DMS153 (cell line): ENCODE measurements at places on chromosomes 12 and 14.

- no peak for DNase-seq
Observed at GRCh38 chr12:127911291-127911690, 355.7 kb upstream of the TMEM132C start.

DNA sequence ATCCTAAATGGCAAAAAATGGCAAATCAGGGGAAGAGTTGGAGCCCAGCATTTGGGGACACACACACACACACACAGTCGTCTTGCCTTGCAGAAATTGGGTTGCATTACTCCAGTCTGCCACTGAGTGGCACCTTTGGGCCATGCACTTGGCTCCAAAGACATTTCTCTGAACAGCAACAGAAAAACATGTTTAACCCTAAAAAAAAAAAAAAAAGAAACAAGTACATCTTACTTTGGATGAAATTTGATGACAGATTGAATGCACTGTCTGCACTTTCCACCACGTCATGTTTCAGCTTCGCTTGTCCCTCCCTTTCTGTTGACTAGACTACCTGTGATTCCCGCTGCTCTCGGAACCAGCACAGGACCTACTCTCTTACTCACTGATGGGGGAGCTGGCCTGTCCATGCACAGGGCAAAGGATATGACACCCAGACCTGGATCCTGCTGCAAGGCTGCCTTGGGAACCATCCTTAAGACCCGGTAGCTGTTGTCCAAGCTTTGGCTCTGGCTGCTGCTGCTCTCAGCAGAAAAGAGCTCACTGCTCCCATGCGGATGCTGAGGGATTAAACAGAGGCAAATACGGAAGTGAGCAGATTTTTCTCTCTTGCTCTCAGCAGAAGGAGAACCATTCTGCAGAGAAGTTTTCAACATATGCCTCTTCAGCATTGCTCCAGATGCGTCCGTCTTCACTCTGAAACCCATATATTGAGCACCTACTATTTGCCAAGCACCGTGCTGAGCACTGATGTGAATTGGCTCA, 376.8 kb downstream of the DPF3 start:
- DNase-seq = peak; percentile 4

DNA sequence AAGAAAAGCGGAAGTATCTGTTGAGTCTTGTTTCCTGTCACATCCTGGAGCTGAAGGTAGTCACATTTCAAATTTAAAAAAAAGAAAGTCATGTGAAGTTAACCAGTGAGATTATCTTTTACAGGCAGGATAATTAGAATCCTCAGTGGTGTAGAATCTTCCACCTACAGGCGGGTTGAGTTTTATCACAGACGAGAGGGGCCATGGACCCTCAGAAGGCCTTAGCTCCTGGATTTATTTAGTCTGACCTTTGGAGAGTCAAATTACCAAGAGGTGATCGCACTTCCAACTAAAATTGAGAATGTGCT, 13.0 kb upstream of the GNG2 start:
- no peak for DNase-seq

DNA sequence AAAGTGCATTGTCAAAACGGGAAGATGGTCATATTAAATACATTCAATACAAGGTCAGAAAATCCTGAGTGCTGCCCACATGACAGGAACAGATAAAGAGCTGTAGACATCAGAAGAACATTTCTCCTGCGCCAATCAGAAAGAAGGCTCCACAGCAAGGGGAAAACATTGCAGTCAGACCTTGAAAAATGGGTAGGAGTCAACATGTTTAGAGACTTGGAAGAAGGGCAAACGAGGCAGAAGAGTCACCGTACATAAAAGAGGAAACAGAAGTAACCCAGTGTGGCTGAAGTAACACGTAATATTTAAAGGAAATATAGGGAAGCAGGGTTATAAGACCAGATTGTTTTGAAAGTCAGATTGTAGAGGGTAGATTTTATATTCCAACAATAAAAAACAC, 11.9 kb downstream of the SPPL3 start:
- no peak for DNase-seq

- no peak for DNase-seq
Observed at GRCh38 chr12:92078167-92079053, 67.2 kb downstream of the BTG1 start.

DNA sequence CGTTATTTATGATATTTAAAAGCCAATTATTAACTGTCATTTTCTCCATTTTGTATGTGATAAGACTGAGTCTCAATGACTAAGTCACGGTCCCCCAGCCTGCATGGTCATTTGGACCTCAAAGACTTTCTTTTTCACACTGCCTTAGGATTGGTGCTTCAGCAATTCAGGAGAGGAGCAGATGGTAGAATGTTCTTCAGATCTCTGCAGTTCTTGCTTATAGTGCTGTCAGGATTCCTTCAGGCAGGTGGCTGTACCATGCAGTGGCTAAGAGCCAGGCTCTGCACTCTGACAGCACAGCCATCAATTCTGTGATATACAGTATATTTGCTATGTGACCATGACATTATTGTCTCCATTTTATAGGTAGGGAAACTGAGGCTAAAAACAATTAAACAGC, 18.7 kb downstream of the SSPN start:
- DNase-seq = no peak

DNA sequence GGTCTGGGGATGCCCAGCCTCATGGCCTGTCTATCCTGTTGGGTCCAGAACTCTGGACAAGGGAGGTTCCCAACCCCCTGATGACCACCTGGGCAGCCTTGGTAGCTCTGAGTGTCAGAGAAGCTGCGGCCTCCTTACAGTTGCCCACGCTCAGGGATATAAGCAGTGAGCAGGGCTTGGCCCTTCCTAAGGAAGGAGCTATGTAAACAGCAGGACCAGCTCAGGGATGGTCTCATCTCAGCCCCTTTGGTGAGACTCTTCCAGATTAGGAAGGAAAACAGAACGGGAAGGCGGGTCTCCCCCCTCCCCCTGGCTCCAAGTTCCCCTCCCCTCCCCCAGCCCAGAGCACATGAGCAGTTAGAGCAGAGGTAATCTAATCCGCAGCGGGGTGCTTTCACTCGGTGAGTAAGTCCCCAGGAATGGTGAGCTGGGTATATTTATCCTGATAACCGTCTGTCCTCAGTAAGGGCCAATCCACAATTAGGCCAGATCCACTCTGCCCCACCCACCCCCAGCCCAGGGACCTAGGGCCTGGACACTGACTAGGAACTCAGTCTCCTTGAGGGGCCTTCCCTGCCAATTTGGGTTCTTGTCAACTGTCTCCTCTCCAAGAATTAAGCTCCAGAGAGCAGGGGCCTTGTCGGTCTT, 29.5 kb upstream of the RPLP0 start:
- DNase-seq = no peak

DNA sequence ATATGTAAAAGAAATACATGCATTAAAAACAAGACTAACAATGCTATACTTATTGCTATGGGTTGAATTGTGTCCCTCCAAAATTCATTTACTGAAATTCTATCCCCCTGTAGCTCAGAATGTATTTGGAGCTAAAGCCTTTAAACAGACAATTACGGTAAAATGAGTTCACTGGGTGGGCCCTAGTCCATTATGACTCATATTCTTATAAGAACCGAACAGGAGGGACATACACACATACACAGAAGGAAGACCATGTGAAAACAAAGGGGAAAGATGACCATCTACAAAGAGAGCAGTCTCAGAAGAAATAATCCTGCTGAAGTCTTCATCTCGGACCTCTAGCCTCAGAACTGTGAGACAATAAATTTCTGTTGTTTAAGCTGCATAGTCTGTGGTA, 77.1 kb upstream of the ANKS1B start:
- DNase-seq = no peak

- no peak for DNase-seq
Observed at GRCh38 chr12:104953323-104953722, 4.8 kb downstream of the SLC41A2 start.

DNA sequence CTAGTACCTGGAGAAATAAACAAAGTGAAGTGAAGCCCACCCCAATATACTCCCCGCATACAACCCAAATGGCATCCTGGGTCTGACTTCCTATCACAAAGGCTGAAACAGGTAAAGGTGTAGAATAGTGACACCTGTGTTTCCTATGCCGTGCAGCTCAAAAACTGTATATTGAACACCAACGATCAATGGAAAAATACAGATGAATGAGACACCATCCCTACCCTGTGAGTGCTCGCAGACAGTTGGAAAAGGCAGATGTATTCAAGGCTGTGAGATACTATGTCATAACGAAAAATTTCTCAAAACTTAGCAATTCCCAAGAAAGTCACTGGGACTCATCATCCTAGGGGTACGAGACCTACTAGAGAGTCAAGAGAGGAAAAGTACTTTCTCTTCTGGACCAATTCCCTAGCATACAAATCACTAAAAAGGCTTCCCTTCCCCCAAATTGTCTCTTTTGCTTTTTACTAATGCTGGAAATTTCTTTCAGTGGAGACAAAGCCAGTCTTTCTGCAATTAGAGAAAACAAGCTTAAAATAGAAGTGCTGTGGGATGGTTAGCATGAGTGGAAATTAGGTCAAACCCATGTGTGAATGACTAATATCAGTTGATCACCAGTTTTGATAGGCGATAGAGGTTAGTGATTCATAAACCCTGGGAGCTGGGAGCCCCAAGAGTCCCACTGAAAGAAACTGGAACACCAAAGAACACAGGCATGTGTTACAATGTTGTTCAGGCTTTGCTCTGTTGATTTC, 249.7 kb downstream of the SPTSSA start:
- no peak for DNase-seq

DNA sequence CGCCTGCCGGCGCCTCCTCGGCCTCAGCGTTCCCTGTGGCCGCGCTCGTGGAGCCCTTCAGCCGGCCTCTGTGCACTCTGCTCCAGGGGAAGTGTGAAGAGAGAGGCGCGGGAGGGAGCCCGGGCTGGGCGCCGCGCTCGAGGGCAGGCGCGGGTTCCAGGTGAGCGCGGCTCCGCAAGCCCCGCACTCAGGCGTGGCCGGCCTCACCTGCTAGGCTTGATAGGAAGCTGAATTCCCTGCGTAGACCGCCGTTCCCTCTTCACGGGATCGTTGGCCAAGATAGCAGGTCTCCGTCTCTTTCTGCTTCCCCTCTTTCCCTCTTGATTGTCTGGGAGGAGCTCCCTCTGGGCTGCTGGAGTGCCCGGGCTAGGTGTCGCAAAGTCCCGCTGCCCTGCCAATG, 89.7 kb downstream of the ASCL4 start:
- no peak for DNase-seq

- DNase-seq = no peak
Observed at GRCh38 chr12:21330682-21331253, 3.9 kb downstream of the SLCO1A2 start.

GRCh38 chr12:124125203-124125871, 152.3 kb downstream of the ZNF664 start:
- peak; percentile 91 for DNase-seq

DNA sequence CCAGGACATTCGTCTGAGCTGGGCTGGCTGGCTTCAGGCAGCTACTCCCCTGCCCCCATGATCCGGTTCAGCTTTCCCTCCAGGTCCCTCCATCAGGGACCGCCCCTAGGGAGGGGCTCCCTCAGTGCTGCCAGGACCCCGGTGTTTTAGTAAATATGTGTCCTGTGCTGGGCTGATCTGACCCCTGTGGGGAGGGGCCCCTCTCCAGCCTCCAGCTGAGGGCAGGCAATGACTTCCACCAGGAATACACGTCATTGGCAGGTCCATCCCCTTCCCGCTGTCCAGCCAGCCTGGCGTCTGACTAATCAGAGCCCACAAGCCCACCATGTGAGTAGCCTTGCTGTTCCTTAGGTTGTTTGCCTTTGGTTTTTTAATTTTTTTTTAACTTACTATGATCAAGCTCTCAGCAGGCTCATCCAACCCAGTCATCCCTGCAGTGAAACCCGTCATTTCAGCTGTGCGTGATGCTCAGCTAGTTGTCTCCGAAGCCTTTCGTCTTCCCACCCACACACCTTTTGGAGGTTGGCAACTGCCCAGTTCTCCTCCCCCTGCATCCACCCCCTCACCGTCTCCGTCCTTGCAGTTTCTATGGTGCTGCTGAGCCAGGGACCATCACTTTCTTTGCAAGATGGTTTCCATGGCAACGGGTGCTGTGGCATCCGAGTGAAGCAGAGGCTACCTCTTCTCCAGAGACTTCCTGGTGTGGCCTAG, 16.0 kb upstream of the SERPINA4 start:
- DNase-seq = no peak

GRCh38 chr12:10740182-10740581, 17.1 kb upstream of the YBX3 start:
- DNase-seq = no peak

GRCh38 chr14:60753264-60754119, 18.9 kb downstream of the MNAT1 start:
- DNase-seq = no peak

DNA sequence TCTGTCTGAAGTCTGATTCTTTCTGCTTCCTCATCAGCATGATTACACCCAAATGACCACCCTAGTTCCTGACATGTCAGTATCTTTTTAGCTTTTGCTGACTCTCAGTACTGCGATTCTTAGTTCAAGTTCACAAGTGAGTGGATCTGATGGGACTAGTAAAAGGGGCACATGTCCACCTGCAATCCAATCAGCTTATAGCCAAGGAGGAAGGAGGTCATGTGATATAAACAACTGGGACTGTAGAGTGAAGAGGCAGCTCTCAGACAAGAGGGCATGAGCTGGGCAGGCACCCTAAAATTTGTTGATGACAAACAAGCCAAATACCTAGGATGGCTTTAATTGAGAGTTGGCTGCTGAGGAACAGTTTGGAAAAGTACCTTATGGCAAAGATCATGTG, 68.1 kb upstream of the OTOGL start:
- DNase-seq = no peak

- no peak for DNase-seq
Observed at GRCh38 chr14:42200957-42201356, 594.3 kb downstream of the LRFN5 start.

DNA sequence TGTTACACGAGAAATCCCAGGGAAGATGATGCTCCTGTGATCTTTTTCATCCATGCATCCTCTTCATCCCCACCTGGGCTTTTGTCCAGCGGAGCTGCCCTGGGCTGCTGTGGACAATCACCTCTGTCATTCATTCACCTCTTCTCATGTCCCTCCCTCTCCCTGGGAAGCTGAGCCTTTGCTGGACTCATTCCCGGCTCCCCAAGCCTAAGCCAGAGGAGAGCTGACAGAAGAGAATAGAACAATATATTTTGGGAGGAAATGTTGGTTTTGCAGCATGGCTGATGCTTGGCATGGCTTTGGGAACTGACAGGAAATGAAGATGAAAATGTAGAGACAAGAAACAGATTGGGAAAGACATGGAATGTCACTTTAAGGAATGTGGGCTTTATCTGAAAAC, 177.4 kb downstream of the DICER1 start:
- no peak for DNase-seq

GRCh38 chr12:101021911-101022388, 188.1 kb downstream of the SLC5A8 start:
- no peak for DNase-seq
